Activated T-helper 2 cell treated with anti-CD3 and anti-CD28 coated beads, Interferon-gamma antibody, Interleukin-2, Interleukin-4, amounts not matched to agents 10 μg/mL and 5 μg/mL and 100 μg/mL, durations not matched to agents 14 hours and 24 hours and 36 hours (primary cell): ENCODE measurements at places on chromosomes 2 and 18. TPM values are rescaled to one million over a fixed set of nuclear protein-coding genes. Genes with fewer than 3 reads are reported as not detected.

The LDLRAD4 gene
- total RNA-seq, result 30.5 and 32.7 TPM in 2 replicates

GRCh38 chr2:29174937-29175336 lies 59.7 kb downstream of the CLIP4 start:
- DNase-seq, result no peak
- no peak overlapping the region for H3K4me3 ChIP-seq
- peaks cover 29% of the 10 kb centered on the region for H3K36me3 ChIP-seq
- no peak overlapping the region for H3K27ac ChIP-seq
- no peaks in the 10 kb centered on the region for H3K27me3 ChIP-seq

GRCh38 chr2:190862571-190862991 lies 18.0 kb upstream of the GLS start:
- H3K36me3 ChIP-seq, result peaks cover 14% of the 10 kb centered on the region
- no peak overlapping the region for H3K4me3 ChIP-seq
- H3K4me1 ChIP-seq, result peaks cover 17% of the 10 kb centered on the region

DNA sequence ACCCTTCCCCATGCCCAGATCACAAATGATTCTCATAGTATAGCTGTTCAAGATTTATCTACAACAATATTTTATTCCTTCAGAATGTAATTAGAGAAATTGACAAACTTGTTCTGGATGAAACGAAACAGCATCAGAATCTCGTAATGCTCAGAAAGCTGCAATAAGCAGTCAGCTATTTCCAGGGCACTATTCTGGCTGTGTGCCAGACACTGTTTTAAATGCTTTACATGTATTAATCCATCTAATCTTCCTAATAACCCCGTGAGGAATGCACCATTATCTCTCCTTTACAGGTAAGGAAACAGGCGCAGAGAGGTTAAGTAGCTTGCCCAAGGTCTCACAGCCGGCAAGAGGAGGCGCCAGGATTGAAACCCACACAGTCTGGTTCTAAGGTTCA lies 10.1 kb upstream of the LYPD6B start:
- H3K4me3 ChIP-seq, result no peak overlapping the region
- H3K27me3 ChIP-seq, result peaks cover 10% of the 10 kb centered on the region
- no peaks in the 10 kb centered on the region for H3K36me3 ChIP-seq
- H3K27ac ChIP-seq, result no peak overlapping the region

DNA sequence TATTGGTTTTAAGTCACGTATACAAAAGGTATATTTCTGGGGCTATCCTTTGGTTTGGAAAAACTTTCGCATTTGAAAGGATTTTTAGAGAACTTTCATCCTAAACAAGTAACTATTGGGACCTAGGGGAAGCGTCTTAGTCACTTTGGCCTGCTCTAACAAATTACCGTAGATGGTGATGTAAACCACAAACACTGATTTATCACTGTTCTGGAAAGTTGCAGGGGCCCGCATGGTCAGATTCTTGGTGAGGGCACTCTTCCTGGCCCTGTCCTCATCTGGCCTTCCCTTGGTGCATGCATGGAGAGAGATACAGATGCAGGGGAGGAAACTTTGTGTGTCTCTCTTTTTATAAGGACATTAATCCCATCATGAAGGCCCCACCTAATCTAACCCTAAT lies 49.1 kb upstream of the ANKRD62 start:
- peaks cover 3% of the 10 kb centered on the region for H3K27me3 ChIP-seq
- no peak for DNase-seq
- no peak overlapping the region for H3K4me3 ChIP-seq
- H3K4me1 ChIP-seq, result peaks cover 35% of the 10 kb centered on the region
- no peak overlapping the region for H3K27ac ChIP-seq

DNA sequence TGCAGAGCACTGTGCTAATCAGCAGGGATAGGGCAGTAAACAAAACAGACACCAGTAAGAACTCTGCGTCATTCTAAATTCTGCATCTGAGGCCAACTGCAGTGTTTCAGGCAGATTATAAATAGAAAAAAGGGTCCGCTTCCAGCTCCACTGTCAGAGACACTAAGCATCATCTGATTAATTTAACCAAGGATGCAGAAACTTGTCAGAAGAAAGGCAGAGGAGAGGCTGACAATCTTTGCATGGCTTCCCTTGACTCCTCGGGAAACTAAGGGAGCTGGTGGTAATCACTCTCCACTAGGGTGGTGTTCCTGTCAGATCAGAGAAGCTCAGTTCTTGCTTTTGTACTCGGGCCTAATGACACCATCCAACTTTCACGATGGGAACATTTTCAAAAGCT lies 123.5 kb downstream of the DNAH6 start:
- H3K27ac ChIP-seq, result no peak overlapping the region
- peaks cover 10% of the 10 kb centered on the region for H3K27me3 ChIP-seq
- no peaks in the 10 kb centered on the region for H3K4me1 ChIP-seq
- no peak for DNase-seq

DNA sequence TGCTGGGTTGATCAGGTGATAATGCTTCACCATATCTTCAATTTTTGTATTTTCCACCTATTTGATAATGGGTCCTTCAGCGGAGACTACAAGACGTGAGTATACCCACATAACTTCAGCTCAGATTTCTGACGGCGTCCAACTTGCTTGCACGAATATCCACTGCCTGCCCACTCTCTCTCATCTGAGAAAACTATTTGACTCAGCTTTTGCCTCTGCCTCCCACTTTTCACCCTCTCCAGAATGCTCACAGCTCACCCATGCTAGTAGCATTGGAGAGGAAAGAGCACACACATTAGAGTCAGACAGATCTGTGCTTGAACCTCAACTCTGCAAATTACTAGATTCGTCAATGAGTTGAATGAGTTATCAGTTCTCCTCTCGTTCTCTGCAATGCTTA lies 166.8 kb downstream of the BCL2 start:
- H3K4me3 ChIP-seq, result no peak overlapping the region
- H3K27me3 ChIP-seq, result no peaks in the 10 kb centered on the region
- peaks cover 71% of the 10 kb centered on the region for H3K4me1 ChIP-seq
- no peak for DNase-seq
- peak overlapping the region; percentile 82 for H3K27ac ChIP-seq

GRCh38 chr2:82657106-82657505 lies 1802.0 kb downstream of the SUCLG1 start:
- DNase-seq, result no peak
- no peaks in the 10 kb centered on the region for H3K36me3 ChIP-seq
- H3K27ac ChIP-seq, result no peak overlapping the region
- no peak overlapping the region for H3K4me3 ChIP-seq
- no peaks in the 10 kb centered on the region for H3K4me1 ChIP-seq

DNA sequence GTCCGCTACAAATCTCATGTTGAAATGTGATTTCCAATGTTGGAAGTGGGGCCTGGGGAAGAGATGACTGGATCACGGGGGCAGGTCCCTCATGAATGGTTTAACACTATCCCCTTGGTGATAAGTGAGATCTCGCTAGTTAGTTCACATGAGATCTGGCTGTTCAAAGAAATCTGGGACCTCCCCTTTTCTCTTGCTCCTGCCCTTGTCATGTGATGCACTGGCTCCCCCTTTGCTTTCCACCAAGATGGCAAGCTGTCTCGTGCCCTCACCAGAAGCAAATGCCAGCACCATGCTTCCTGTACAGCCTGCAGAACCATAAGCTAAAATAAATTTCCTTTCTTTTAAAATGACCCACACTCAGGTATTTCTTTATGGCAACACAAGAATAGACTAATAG lies 57.3 kb upstream of the C2orf15 start:
- H3K4me3 ChIP-seq, result no peak overlapping the region
- no peaks in the 10 kb centered on the region for H3K36me3 ChIP-seq
- peaks cover 41% of the 10 kb centered on the region for H3K27me3 ChIP-seq
- peaks cover 4% of the 10 kb centered on the region for H3K4me1 ChIP-seq
- DNase-seq, result no peak

DNA sequence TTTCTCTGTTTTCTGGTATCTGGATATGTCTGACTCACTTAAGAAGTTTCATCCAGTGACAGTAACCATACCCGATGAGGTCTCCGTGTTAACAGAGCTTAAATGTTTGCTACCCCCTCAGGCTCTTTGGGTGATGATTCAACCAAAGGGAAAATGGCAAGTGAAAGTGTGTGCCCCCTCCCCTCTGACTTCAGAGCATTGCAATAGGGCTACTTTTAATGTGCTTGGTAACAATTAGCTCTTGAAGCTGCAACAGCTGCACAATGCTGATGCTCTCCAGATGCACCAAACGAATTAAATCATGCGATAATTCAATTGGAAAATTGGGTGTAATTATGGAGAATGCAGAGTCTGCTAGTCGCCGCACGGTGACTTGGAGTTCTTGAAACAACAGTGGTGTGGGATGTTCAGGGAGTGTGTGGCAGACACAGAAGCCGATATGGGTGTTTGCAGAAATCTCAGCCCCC lies 270.7 kb downstream of the ALK start:
- no peaks in the 10 kb centered on the region for H3K36me3 ChIP-seq
- H3K4me1 ChIP-seq, result no peaks in the 10 kb centered on the region
- no peak for DNase-seq
- H3K27me3 ChIP-seq, result no peaks in the 10 kb centered on the region
- H3K4me3 ChIP-seq, result no peak overlapping the region

GRCh38 chr2:66457545-66457944 lies 22.6 kb downstream of the MEIS1 start:
- no peaks in the 10 kb centered on the region for H3K4me1 ChIP-seq
- no peaks in the 10 kb centered on the region for H3K27me3 ChIP-seq
- no peak overlapping the region for H3K27ac ChIP-seq
- H3K4me3 ChIP-seq, result no peak overlapping the region
- DNase-seq, result no peak
- no peaks in the 10 kb centered on the region for H3K36me3 ChIP-seq

GRCh38 chr2:242064364-242065250 lies 195.1 kb downstream of the RTP5 start:
- no peak overlapping the region for H3K4me3 ChIP-seq
- H3K4me1 ChIP-seq, result peaks cover 2% of the 10 kb centered on the region
- H3K36me3 ChIP-seq, result no peaks in the 10 kb centered on the region
- DNase-seq, result no peak
- peaks cover 8% of the 10 kb centered on the region for H3K27me3 ChIP-seq

- DNase-seq, result no peak
- no peaks in the 10 kb centered on the region for H3K27me3 ChIP-seq
- no peaks in the 10 kb centered on the region for H3K4me1 ChIP-seq
- H3K27ac ChIP-seq, result no peak overlapping the region
- no peaks in the 10 kb centered on the region for H3K36me3 ChIP-seq
- H3K4me3 ChIP-seq, result no peak overlapping the region
Observed at GRCh38 chr18:77815666-77816338, 566.2 kb downstream of the GALR1 start.

The SERPINB5 gene
- total RNA-seq, result not detected in 2 replicates

The ACVR1C gene
- 0.57 and 0.94 TPM in 2 replicates for total RNA-seq

GRCh38 chr2:72669121-72669520 lies 156.7 kb downstream of the EXOC6B start:
- no peak overlapping the region for H3K4me3 ChIP-seq
- DNase-seq, result no peak
- no peaks in the 10 kb centered on the region for H3K27me3 ChIP-seq
- no peaks in the 10 kb centered on the region for H3K36me3 ChIP-seq
- no peaks in the 10 kb centered on the region for H3K4me1 ChIP-seq
- no peak overlapping the region for H3K27ac ChIP-seq

The VIT gene
- total RNA-seq, result not detected in 2 replicates

The FNDC4 gene
- total RNA-seq, result 0.18 and 0.30 TPM in 2 replicates

DNA sequence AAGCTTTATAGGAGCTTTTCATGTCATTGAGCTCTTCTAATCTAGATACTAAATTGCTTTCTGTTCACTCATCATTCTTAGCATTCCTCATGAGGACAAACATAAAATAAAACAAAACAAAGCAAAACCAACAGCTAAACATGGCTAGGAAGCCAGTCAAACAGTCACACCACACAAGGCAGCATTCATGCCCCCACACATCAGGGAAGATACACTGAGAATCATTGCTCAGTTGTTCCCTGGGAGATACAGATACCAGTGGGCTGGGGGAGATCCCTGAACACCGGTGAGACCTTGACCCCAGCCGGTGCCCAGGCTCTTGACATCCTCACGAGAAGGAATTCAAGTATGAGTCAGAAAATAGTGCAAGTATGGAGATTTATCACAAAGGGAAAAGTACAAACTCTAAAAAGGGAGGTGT lies 177.9 kb upstream of the ARL4C start:
- H3K4me3 ChIP-seq, result no peak overlapping the region
- no peaks in the 10 kb centered on the region for H3K27me3 ChIP-seq
- H3K4me1 ChIP-seq, result no peaks in the 10 kb centered on the region
- no peak for DNase-seq

GRCh38 chr2:8249141-8249540 lies 432.7 kb upstream of the ID2 start:
- peaks cover 9% of the 10 kb centered on the region for H3K4me1 ChIP-seq
- DNase-seq, result no peak
- no peak overlapping the region for H3K4me3 ChIP-seq
- H3K27me3 ChIP-seq, result peaks cover 4% of the 10 kb centered on the region
- H3K36me3 ChIP-seq, result peaks cover 39% of the 10 kb centered on the region
- no peak overlapping the region for H3K27ac ChIP-seq

The PLGLB1 gene
- 2.1 and 2.2 TPM in 2 replicates for total RNA-seq

DNA sequence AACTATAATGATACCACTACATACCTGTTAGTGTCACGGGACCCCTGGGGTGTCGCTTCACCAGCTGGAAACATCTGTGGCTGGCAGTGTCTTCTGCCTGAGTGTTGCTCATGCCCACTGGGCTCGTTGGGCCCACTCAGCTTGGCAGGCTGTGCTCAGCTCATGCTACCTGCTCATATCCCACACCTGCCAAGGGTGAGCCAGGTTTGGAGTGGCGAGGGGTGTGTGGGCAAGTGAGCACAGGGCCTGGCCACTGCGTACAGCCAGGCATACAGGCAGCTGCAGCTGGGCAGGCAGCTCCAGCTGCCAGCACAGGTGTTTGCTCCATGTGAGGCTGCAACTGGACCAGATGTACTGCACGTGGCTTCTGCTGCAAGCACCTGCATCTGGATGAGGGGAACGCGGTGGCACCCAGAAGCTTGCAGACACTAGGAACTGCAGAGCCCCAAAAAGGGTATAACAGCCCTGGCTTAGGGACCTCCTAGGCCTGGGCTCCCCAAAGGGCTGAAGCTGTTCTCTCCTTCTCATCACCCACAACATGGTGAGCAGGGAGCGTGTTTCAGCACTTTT lies 70.1 kb downstream of the SUCLG1 start:
- H3K27me3 ChIP-seq, result peaks cover 43% of the 10 kb centered on the region
- no peak overlapping the region for H3K4me3 ChIP-seq
- no peaks in the 10 kb centered on the region for H3K36me3 ChIP-seq
- no peak overlapping the region for H3K27ac ChIP-seq

DNA sequence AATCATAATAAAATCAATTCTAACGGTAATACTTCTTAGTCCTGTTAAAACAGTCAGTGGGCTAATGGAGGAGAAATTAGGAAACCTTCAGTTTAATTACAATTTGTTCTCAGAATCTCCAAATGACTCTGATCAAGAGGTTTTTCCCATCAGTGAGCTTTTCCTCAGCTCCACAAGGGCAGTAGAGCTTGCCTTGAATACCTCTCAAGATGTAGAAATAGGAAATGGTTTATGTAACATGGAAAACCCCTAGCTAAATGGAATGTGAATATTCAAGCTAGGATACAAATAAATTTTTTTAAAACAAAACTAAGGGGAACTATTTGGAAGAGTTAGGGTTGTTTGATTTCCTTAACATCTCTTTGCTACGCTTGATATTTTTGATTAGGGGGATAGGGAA lies 87.5 kb downstream of the PLEKHM3 start:
- H3K36me3 ChIP-seq, result no peaks in the 10 kb centered on the region
- no peaks in the 10 kb centered on the region for H3K27me3 ChIP-seq
- H3K27ac ChIP-seq, result no peak overlapping the region
- H3K4me1 ChIP-seq, result no peaks in the 10 kb centered on the region

GRCh38 chr18:44848644-44849335 lies 168.1 kb downstream of the SETBP1 start:
- H3K27ac ChIP-seq, result no peak overlapping the region
- DNase-seq, result no peak
- H3K4me3 ChIP-seq, result no peak overlapping the region
- H3K4me1 ChIP-seq, result peaks cover 2% of the 10 kb centered on the region
- H3K36me3 ChIP-seq, result no peaks in the 10 kb centered on the region

GRCh38 chr18:3596637-3597384 lies 146.8 kb downstream of the TGIF1 start:
- H3K4me1 ChIP-seq, result peaks cover 51% of the 10 kb centered on the region
- H3K27ac ChIP-seq, result peak overlapping the region; percentile 98
- no peaks in the 10 kb centered on the region for H3K27me3 ChIP-seq
